ENCODE measurements at places on chromosomes 1 and 21.

GRCh38 chr1:41499591-41499990, 15.1 kb upstream of the EDN2 start:
- no peak for DNase-seq

GRCh38 chr1:202009326-202010179, 834 bp upstream of the ELF3 start:
- DNase-seq = peak; percentile 49

GRCh38 chr21:40388046-40388445, 458.9 kb downstream of the DSCAM start:
- no peak for DNase-seq

- DNase-seq = no peak
Measured at GRCh38 chr1:81126989-81127581, 673.6 kb upstream of the ADGRL2 start.

DNA sequence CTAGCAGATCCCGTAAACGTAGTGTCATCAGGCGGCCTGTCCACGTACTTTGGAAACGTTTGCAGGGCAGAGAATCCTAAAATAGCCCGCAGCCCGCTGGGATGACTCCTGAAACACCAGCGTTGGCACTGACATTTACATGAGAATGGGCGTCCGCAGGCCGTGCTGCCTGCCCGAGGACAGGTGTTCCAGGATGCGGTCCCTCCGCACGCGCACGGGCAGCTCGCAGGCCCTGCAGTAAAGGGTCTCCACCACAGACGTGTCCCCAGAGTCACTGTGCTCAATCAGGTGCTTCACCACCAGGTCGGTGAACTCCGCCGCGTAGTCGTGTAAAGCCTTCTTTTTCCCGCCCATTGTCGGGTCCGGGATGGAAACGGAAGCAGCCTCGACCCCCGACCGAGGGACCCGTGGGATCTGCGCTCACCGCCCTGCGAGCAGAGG, 5.8 kb upstream of the CCDC27 start:
- no peak for DNase-seq

DNA sequence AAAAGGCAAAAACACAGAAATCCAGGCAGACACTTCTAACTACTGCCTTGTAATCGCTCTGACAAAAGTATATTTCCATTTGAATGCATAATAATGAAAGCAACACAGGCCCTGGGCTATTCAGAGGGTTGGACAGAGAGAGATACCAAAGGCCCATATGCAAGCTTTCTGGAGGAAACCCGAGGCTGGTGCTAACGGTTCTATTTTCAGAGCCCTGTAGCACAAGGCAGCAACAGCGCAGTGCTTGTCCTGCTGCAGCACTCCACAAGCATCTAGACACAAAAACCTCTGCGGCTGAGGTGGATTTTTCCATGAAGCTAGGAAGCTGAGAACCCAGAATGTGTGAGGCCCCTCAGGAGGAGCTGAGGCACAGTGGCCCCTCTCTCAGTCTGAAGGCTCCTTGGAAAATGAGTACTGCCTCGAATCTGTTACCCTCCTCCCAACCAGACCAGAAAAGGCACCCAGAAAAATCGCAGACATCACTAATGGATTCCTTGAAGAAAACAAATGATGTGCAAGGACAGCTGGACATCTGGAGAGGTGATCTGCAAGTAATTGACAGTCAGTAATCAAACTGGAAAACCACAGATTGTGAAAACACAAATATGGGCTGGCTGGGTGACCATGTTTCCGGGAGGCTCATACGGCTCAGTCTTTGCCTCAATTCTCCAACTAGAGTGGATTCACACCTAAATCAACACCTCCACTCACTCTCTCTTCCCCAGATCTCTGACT, 54.0 kb downstream of the COLGALT2 start:
- DNase-seq = no peak

GRCh38 chr1:204127597-204128242, 24.1 kb downstream of the ETNK2 start:
- peak; percentile 31 for DNase-seq

DNA sequence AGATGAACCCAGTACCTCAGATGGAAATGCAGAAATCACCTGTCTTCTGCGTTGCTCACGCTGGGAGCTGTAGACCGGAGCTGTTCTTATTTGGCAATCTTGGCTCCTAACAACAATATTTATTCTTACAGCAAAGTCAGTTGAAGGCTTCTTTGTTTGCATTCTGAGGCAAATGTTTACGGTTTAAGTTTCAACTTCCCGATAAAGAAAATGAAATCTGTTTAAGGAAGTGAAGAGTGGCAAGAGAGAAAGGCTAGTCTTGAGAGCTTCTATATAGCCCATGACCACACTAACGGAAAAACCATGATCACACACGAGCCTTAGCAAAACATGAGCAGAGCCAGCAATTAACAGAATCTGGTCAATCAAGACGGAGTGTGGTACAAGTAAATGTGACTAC, 122.6 kb upstream of the ZNHIT6 start:
- DNase-seq = no peak

GRCh38 chr1:14850563-14850962, 252.1 kb downstream of the KAZN start:
- DNase-seq = no peak

GRCh38 chr1:10185759-10186158, 24.6 kb upstream of the KIF1B start:
- no peak for DNase-seq

- DNase-seq = no peak
Measured at GRCh38 chr1:95876276-95876675, 642.3 kb downstream of the RWDD3 start.

GRCh38 chr1:96416111-96416595, 305.4 kb upstream of the PTBP2 start:
- DNase-seq = peak; percentile 94

GRCh38 chr1:118136187-118136941, 48.7 kb downstream of the SPAG17 start:
- no peak for DNase-seq

DNA sequence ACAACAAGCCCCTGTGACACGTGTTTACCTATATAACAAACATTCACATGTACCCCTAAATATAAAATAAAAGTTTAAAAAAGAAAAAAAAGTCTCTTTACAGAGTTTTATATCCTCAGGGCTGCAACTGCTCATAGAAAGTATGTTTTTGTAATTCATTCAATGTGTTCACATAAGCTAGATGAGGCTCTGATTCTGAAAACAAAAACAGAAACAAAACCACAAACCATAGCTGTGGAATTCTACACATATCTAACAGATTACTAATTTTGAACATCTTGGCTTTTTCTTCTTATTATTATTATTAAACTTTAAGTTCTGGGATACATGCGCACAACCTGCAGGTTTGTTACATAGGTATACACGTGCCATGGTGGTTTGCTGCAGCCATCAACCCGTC, 579.6 kb upstream of the ZRANB2 start:
- peak; percentile 48 for DNase-seq

- DNase-seq = no peak
Measured at GRCh38 chr21:42636520-42637266, 16.7 kb upstream of the PDE9A start.

GRCh38 chr21:42350927-42351426, at the start of gene TFF2:
TSS of gene TFF2 (minus strand) at chr21:42350994. CDS start at chr21:42350957, 37 bp downstream.
- no peak for DNase-seq

DNA sequence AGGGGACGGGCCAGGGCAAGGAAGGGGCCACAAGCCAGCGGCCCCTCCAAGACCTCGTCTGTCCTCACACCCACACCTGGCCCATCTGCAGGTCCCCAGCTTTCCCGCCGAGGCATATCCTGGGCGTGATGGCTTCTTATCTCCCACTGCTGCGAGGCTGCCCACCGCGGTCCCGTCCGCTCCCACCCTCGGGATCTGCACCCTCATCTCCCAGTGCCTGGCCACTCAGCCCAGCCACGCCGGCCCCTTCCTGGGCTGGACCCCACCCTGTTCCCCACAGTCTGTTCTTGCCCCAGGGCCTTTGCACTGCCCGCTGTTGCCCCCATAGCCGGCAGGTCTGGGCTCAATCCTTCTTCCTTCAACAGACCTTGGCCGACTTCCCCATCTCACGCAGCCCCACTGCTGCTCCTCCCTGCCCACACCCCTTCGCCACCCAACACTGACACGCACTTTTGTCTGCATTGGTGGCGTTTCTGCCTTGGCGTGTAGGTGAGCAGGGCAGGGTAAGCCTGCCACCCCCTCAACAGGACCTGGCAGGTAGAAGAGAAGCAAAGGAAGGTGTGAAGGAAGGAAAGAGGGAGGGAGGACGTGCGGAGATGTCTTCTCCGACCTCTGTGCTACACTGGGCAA, 4.4 kb upstream of the TTC34 start:
- DNase-seq = no peak

GRCh38 chr1:209045331-209046057, 538.0 kb upstream of the CAMK1G start:
- DNase-seq = no peak

- DNase-seq = no peak
Measured at GRCh38 chr1:221517961-221518360, 223.9 kb downstream of the DUSP10 start.

- DNase-seq = no peak
Measured at GRCh38 chr21:46639489-46640386, 4.3 kb downstream of the PRMT2 start.

DNA sequence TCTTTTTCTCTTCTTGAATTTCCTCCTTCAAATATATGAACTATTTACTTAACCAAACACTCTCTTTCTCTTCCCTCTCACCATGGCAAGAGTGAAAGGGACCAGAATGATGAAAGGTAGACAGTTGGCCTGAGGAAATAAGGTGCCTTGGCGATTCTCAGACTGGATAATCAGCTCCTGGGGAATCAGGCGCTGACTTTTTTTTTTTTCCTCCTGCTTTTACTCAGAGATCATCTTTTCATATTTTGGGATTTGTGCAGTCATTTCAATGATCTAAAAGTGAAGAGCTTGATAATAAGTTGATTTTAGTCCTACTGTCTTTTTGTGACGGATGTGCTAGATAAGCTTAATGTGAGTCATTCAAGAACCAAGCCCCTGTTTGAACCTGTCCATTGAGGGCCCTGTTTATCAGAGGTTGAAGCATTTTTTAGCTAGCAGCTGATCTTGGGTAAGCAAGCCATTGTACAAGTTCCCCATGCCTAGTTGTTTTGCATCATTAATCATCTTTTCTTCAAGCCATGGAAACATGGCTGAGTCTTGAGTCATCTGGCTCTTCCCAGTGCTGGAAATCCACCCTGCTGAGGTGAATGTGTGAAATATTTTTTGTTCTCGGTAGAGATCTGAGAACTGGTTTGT, 40.8 kb downstream of the ITSN1 start:
- DNase-seq = peak; percentile 28

- no peak for DNase-seq
Measured at GRCh38 chr1:181910905-181911304, 150.6 kb downstream of the ZNF648 start.

DNA sequence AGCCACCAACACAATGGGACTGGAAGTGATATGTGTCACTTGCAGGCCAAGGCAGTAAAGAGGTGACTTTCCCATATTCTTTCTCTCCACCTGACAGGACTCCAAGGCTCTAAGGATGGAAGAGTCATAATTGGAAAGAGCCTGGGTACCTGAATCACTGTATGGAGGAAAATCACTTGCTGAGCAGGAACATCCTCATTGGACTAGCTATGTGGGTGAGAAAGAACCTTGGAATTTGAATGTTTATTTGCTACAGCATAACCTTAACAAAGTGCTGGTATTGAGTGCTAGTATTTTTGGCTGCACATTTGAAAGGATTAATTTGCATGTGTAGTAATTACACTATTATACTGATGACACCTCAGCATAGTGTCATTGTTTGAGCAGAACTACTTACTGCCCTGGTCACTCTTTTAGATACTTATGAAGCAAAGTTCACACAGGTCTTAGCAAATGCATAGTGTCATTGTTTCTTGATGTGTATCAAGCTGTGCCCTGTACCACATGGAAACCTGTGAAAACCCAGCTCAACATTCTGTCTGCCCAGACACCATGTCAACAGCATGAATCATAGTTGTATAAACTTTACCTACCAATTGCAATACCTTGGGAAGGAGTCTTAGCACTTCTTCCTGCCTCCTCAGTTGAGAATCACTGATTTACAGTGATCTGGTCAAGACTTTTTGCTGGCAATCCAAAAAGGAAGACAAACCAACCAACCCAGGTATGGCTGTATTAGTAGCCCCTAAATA, 5.1 kb upstream of the S100A10 start:
- no peak for DNase-seq

- DNase-seq = peak; percentile 47
Measured at GRCh38 chr1:154867064-154867825, 2.8 kb downstream of the KCNN3 start.

DNA sequence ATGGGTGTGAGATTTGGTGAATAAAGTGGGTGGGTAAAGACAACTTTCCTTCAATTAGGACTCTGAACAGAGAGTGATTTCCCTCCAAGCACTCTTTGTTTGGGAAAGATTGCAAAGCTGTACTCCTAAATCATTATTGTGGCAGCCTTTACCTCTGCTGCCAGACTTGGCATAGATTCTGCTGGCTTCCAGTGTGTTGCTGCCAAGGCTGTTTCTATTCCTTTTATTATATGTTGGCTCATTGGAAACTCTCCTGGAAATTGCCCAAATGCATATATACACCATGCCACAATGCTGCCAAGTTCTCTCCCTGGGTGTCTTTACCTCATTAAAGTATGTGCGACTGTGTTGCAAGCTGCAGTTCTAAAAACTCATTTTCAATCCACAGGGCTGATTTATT, 668.0 kb downstream of the MRPL39 start:
- DNase-seq = no peak

DNA sequence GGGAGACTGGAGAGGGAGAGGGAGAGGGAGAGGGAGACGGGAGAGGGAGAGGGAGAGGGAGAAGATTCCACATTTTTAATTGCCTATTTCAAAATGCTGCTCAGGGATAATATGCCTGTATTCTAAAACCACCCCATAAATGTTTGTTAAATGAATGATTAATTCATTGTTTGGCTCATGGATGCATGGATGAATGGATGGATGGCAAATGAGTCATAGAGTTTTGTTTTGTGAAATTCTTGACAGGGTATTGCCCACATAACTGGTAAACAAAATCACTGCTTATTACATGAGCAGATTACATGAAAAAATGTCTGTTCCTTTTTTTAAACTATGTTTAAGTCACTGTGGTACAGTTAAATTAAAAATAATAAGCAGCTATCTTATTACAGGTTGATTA, 220.4 kb downstream of the ZP4 start:
- no peak for DNase-seq

DNA sequence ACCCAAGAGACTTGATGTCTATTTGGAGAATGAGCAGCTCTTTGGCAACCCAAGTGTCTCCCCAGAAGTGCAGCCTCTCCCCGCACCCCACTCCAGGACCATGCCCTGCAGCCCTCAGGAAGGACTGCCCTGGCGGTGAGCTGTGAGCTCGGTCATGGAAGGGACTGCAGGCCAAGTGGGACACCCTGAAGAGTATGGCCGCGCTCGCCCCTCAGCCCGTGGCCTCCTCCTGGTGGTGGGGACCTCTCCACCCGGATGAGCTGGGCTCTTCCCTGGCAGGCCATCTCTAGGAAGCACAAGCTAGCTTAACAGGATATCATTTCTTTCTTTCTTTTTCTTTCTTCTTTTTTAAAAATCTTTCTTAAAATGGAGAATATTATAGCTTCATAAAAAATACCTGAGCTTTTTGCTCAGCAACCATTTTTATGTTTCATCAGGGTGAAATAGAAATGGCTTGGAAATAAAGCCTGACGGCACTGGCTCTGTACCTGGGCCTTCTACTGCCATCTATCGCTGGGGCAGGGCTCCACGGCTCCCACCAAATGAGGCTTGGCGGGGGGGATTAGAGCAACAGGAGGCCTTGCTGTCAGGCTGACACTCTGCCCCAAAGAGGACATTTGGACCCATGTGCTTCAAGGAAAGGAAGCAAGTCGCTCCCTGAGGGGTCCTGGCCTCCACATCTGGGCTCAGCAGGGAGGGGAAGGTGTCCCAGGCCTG, 296.2 kb upstream of the VAMP3 start:
- no peak for DNase-seq

GRCh38 chr1:64956733-64957441, 9.5 kb downstream of the JAK1 start:
- DNase-seq = no peak

All from amniotic stem cell (primary cell).